ENCODE measurements at places on chromosomes 7 and 10. TPM values are rescaled to one million over a fixed set of nuclear protein-coding genes. Genes with fewer than 3 reads are reported as not detected.
A peak's percentile ranks its signal among the peaks of the same experiment; 100 is the strongest.

GRCh38 chr10:61763778-61764177 is 101.0 kb downstream of the CABCOCO1 start:
- DNase-seq: no peak

DNA sequence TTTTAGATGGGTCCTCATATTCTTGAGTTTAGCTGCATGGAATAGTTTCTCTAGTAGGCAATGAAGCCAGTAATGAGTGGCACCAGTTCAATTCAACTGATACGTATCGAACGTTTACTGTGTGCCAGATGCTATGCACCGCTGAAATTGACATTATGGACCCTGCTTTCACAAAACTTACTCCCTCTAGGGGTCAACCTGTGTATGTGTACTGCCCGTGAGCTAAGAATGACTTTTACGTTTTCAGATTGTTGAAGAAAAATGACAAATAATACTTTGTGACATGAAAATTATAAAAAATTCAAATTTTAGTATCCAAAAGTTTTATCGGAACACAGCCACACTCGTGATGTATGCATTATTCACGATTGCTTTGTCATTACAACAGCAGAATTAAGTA is 95.5 kb downstream of the ZMYND11 start:
- no peak for DNase-seq

DNA sequence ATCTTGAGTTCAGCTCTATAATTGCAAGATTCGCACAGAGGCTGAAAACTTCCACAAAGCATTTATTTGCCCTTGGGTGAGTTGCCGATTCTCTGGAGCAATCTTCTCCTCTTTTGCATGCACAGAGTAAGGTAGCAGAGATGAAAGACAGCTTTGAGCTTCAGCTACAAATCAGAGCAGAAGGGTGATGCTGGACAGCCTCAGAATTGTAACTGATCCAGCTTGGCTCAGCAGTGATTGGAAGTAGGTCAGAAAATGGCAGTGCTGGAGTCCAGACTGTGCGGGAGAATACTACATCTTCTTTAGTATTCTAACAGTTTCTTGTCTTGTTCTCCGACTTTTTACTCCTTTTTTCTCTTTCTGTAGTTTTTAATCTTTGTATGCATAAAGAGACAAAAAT is 55.4 kb upstream of the CDC14C start:
- no peak for DNase-seq

Gene CASTOR2
- 3.0 TPM for total RNA-seq

Gene ZP3
- 9.3 TPM for total RNA-seq

Gene GPC2
- 3.8 TPM for total RNA-seq

DNA sequence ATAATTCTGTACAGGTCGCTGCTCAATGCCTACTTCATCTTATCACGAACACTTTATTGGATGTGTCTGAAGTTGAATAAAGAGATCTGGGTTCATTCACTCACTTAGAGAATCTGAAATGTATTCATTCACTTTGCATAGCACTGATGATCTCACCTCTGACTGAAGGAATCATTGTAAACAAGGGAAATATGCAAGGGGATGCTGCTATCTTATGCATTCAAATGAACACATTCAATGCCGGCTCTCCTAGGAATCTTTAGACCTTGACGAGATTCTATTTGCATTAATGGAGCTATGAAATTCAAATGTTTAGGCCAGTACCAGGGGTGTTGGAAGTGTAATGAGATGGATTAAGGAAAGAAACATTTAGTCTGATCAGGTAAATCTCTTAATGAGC is 200.6 kb upstream of the COBL start:
- DNase-seq: no peak

DNA sequence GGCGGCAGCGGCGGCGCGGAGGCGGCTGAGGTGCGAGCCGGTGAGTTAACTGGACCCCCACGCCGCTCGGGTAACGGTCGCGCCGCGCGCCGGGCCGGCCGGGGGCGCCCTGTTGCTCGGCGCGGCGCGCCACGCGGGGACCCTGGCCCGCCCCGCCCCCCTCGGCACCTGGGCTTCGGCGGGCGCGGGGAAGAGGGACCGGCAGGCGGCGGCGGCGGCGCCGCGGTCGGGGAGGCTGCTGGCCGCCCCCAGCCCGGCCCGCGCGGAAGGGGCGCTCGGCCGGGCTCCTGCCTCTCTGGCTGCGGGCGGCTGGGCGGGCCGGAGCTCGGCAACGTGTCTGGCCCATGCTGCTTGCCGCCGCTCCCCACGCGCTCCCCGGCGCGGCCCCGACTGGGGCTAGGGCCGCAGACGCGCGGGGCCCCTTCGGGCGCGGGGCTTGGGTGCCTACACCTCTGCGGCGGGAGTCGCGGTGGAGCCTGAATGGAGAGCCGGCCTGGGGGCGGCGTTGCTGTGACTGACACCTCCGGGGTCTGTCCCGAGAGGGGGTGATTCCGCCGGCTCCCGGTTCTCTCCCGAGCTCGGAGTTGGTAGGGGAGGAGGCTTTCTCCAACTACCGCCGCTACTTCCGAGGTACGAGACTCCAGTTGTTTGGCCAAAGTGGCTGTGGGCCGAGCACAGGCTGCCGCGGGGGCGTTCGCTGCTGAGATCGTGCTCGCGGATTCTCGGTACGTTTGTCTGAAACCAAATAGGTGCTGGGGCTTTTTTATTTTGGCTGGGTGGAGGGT is 494 bp downstream of the PALS2 start:
- DNase-seq: peak; percentile 35

DNA sequence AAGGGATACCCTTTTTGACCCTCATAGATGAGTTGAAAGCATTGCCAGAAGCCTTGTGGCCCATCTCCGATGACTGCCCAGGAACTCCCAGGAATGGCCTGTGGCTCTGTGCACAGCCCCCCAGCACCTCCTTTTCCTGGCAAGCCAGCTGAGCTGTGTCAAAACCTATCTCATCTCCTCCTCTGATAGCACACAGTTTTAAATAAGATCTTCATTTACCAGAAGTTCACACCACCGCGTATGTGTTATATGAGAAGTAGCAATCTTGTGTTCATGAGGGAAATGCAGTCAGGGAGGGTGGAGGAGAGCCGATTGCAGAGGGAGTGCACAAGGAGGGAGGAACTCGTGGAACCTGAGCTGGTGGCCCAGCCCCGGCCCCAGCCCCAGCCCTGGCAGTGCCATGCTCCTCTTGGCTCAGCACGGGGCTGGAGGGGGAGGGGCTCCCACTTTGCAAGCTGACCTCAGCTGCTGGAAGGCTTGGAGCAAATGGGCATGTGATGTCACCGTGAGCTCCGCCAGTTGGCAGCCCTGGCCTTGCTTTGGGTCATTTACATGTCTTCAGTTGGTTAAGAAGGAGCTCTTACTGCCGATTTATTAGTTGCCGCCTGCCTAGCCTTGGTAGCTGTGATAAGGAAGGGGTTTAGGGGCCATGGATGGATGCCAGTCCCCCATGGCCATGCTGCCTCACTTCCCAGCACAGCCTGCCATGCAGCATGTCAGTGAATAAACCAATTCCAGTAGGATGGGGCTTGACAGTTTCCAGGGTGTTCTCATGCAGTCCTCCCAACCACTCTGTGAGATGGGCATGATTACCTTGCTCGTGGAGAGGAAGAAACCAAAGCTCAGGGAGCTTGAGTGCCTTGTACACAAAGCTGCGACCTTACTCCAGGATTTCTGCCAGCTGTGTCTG is 20.0 kb downstream of the UNC5B start:
- no peak for DNase-seq

- DNase-seq: no peak
These were observed 173.2 kb downstream of the ZNF438 start for GRCh38 chr10:30858499-30858898.

Gene SNX10
- 45.7 TPM for total RNA-seq

DNA sequence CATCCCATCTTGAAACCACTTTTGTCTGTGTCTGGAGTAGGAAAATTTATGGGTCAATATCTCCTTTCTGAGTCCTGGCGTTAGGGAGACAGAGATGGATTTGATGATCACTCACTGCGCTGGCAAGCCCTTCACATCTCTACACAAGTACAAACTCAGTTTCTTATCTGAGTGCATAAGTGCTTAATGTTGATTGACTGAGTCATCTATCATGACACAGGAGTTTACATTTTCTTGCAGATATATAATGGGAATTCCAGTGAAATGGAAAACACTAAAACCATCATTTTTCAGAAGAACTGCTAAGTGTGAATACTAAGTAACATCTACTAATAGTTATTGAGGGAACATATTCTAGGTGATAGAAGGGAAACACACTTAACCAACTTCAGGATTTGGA is 763.9 kb upstream of the COBL start:
- DNase-seq: no peak

GRCh38 chr10:62903828-62904227 is 87.7 kb upstream of the EGR2 start:
- DNase-seq: no peak

Gene PSMA2
- total RNA-seq: 133 TPM

DNA sequence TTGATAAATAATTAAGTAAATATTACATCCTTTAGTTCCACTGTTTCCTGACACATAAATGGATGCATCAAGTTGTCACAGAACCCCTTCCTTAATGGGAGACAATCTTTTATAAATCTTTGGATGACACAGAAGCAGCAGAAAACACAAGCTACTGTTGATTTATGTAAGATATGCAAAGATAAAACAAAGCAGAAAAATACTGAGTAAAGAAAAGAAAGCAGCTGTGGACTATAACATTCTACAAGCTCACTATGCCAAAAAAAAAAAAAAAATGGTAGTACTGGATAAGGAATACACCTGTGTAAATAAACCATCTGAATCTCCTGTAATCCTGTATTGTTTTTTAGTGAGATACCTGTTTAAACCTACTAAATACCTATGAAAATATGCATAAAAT is 92.0 kb upstream of the FAM180A start:
- no peak for DNase-seq

GRCh38 chr7:123485187-123485586 is 49.2 kb downstream of the IQUB start:
- no peak for DNase-seq

GRCh38 chr7:93828260-93828659 is 62.3 kb downstream of the TFPI2 start:
- DNase-seq: no peak

- DNase-seq: no peak
These were observed 371.9 kb upstream of the CHRM2 start for GRCh38 chr7:136496551-136496950.

Gene GRM3
- total RNA-seq: not detected

GRCh38 chr10:62618576-62619412 is 185.7 kb upstream of the ADO start:
- no peak for DNase-seq

GRCh38 chr7:6015917-6016652 is 7.0 kb downstream of the AIMP2 start:
- no peak for DNase-seq

Gene GPAM
- 5.5 TPM for total RNA-seq

Gene NPY4R
- total RNA-seq: not detected

Gene CDC14C
- not detected for total RNA-seq

GRCh38 chr10:43230909-43231522 is 35.8 kb downstream of the RASGEF1A start:
- DNase-seq: no peak

Gene ZNF488
- 0.10 TPM for total RNA-seq

Gene SMO
- not detected for total RNA-seq

Gene DGKB
- not detected for total RNA-seq

- DNase-seq: no peak
These were observed 57.7 kb upstream of the EFCAB10 start for GRCh38 chr7:105638902-105639495.

Gene LRRC61
- total RNA-seq: 23.1 TPM

Gene CCDC172
- total RNA-seq: not detected

DNA sequence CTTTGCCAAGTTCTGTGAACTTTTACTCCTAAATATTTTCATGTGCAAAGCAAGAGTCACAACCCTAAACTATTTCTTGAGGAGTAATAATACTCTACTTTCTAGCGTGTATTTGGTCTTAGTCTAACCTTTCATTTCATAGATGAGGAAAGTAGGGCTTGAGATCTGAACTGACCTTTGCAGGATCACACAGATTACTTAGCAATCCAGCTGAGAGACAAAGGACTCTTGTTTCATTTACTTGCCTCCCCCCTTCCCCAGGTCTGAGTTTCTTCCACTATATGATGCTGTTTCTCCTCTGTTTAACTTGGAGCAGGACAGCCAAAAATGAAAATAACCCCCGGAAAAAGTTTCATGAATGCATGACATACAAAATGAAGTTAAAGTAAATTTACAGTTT is 75.3 kb upstream of the PTN start:
- DNase-seq: no peak

DNA sequence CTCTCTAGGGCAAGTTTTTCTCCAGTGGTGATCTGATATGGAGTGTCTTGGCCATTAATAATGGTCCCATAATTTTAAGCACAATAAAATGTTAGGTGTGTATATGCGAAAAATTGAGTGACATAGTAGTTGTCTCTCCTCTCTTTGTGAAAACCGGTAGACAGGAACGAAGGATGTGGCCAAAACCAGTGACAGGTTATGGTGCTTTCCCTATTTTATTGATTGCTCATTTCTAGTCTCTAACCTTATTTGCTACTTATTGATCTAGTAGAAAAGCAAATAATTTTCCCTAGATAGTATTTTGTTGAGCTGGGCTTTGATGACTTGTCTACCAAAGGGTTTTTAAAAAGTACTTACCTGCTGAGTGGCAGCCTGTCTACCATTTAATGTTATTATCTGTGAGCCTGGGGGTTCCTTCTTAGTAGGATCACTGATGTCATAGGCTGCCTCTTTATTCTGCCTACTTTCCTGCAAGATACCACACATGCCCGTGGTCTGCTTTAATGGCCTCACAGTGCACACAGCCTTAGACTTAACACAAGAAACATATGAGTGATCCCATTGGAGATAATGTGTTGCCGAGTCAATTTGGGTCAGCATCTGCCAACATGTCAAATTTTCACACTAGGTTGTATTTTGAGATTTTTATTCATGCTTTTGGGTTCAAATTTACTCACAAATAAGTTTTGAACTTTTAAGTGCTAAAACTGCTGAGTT is 100.0 kb downstream of the AUTS2 start:
- DNase-seq: no peak

- no peak for DNase-seq
These were observed 69.5 kb downstream of the NPSR1 start for GRCh38 chr7:34727464-34727995.

Gene LGI1
- total RNA-seq: not detected

Gene BTAF1
- total RNA-seq: 51.3 TPM

Gene RBM33
- 76.5 TPM for total RNA-seq

Gene AFAP1L2
- 1.9 TPM for total RNA-seq

Gene RASSF4
- 0.50 TPM for total RNA-seq

Gene AKR1D1
- not detected for total RNA-seq
